ENCODE measurements at places on chromosomes 7 and 10.
A peak's percentile ranks its signal among the peaks of the same experiment; 100 is the strongest.

DNA sequence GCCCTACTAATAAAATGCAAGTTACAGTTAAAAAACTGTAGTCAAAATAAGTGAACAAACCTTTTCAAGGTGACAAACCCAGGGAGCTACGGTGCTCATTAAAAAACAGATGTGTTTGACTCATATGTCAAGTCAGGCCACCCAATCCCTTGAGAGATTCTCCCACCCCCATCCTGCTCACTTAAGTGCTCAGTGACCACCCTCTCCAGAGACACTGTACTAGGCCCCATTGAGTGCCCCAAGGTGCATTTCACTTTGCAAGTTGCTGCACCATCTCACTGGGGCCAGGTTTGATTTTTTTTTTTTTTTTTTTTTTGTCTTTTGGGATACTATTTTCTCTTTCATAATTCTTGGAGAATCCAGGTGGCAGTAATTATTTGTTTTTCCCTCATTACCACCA, 1.9 kb downstream of the ERV3-1 start:
- DNase-seq = no peak

- DNase-seq = no peak
These were observed 804 bp downstream of the UNC5B start for GRCh38 chr10:71213127-71213621.

DNA sequence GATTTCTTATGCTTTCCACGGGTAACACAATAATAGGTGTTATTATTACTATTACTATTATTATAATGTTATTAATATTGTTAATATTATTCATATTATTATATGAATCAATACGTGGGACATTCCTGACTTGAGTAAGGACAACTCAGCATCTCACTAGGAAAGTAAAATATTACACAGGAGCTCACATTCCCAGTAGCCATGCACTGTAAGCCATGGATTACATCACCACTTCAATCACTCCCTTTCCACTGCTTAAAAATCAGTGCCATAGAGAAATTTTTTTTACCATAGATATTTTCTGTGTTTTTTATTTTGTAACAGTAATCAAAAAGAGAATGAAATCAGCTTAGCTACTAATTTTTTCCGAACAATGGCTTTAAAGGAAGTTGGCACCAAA, 68.5 kb upstream of the DGKI start:
- DNase-seq = no peak

DNA sequence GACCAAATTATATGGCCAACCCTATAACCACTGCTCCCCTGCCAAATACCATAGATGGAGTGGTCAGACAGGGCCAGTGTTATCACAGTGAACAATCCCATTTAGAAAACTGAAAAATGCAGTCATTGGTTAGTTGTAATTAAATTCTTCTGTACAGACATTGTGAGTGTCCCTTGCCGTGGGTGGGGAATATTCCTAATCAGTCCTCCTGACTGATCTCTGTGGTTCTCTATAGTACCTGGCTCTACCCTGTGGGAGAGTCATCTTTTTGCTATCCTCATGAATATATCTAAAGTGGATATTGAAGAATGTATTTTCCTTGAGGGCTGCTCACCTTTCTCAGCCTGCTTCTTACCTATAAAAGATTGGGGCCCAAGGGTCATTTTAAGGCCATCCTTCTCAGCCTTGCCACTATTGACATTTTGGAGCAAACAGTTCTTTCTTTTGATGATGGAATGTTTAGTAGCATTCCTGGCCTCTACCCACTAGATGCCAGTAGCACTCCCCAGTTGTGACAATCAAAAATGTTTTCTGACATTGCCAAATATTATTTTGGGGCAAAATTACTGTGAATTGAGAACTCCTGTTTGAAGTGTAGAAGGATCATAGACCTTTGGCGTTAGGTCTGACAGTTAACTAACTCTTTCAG, 110.2 kb downstream of the MAPK8 start:
- no peak for DNase-seq

DNA sequence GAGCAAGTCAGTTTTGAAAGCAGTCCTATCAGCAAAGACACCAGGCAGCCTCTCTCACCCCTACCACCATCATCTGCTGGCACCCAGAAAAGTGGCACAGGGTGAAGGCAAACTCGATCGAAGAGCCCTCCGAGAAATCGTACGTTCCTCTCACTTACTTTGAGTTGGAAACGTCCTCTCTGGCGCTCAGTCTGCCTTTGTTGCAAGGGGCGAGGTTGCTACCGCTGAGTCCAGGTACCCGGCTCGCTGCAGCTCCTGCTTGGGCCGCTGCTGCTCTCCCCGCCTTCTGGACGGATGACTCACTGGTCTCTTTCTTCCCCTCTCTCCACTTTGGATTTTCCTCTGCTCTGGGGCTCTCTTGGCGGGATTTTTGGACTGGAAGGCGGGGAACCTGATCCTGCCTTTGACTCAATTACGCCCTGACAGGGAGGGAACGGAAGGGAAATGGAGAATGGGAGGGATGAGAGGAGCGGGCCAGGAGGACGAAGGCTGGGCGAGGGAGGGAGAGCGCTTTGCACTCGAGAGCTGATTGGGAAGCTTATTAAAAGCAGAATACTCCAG, at the start of gene PTN:
TSS of gene PTN (minus strand) at position 453 of the 561 bp plus-strand sequence. CDS start 88,760 bp downstream, outside the sequence.
- no peak for DNase-seq

DNA sequence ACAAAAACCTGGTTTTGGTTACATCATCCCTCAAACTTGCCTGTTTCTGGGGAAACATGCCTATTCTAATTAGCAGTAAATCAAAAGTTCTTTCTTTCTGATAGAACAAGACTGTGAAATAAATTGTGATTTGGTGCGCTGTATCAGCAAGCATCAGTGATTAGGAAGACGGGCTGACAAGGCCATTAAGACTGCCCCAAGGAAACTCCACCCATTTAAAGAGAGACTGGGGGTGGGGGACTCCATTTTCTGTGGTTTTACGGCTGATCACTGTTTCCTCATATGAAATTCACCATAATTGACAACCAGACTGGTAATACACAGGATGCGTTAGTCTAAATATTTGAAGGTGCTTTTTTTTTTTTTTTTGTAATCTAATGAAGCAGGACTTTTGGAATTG, 68.7 kb downstream of the MBL2 start:
- no peak for DNase-seq

- no peak for DNase-seq
These were observed 118.2 kb upstream of the PPIF start for GRCh38 chr10:79229071-79229541.

GRCh38 chr7:47485640-47486435, 96.1 kb downstream of the TNS3 start:
- no peak for DNase-seq

DNA sequence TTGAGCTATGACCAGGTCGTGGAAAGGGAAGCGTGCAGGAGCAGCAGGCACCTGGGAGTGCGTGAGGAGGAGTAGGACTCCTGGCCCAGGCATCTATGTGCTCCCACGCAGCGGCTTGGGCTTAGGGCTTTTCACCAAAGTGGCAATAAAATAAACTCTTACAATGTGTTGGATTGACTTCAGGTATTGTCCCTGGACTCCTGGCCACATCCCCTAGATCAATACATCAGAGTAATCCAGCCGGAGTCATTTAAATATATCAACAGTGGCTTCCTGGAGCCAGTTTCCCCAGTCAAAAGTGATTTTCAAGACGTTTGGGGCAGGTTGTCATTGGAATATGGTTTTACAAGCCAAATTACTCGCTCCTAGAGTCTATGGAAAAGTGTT, 344.4 kb downstream of the WDR11 start:
- no peak for DNase-seq

DNA sequence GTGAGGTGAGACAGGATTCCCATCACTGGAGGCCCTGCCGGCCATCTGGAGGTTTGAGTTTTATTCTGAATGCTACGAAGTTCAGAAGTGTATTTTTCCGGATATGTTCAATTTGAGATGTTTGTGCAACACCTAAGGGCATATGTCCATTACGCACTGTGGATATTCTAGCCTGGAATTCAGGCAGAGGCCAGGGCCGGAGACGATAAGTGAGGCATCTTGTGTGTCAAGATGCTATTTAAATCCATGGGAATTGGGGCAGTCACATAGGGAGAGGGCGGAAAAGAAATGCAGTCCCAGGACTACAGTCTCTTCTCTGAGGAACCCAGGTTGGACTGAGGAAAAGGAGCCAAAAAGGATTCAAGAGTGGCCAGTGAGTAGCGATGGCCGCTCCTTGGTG, 1.9 kb upstream of the SUV39H2 start:
- DNase-seq = no peak

- DNase-seq = no peak
These were observed 74.1 kb upstream of the PRKG1 start for GRCh38 chr10:51000164-51000563.

- DNase-seq = peak; percentile 22
These were observed 429.0 kb upstream of the MTPN start for GRCh38 chr7:136405931-136406777.

- DNase-seq = no peak
These were observed 6.5 kb downstream of the SNX8 start for GRCh38 chr7:2307690-2308107.

DNA sequence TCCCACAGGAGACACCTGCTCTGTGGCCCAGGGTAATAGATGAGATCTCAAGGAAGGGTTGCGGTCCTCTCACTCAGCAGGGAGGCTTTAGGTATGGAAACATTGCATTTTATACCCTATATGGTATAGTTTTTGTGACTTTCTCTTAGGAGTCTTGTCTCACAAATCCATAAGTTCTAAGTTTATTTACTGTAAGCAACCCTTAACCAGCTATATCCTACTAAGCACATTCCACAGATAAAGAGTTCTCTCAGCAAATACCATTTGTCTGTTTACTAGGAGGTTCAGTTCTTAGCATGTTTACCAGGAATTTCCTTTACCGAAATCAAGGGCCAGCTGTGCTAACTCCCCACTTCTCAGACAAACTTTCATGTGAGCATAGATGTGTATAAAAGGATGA, 66.9 kb downstream of the ANLN start:
- no peak for DNase-seq

Measured in GM19239 (cell line).